ENCODE measurements at places on chromosomes 6 and 20.
A peak's percentile ranks its signal among the peaks of the same experiment; 100 is the strongest.

- DNase-seq, result no peak
Observed at GRCh38 chr20:30511322-30512030, 746.0 kb upstream of the DEFB115 start.

- DNase-seq, result no peak
Observed at GRCh38 chr20:11807054-11808048, 110.3 kb upstream of the BTBD3 start.

GRCh38 chr6:143691900-143692636 lies 14.3 kb downstream of the PHACTR2 start:
- no peak for DNase-seq

DNA sequence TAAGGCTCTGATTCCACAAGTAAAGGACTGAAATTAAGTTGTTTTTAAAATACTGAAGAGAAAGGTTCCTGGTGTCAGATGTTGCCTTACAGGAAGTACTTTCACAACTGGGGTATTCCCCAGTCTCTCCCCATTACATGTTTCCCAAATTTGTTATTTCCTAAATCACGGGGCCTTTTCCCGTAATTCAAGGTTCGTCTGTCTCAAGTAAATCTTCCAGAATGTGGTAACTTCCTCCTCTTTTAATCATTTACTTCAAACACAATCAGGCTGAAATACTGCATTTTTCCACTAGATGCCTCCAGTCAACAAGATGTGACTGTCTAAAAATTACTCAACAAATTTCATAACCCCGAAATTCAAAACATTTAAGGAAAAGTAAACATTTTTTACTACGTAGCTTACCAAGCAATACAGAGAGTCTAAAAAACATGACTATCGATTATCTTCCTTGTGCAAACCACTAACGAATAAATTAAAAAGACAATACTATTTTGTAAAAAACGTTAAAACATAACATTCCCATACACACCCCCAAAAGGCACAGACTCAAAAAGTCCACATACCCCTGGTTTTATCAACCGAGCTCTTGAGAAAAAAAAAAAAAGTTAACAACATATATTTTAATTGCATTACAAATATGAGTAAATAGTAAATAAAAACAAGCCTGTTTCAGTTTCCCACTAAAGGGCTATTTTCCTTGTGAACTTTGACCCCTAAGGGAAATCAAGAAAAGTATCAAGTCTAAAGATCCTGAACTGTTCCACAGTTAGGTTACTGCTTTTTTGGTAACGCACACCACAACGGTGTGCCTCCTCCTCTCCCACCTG lies 1.7 kb downstream of the SOD2 start:
- DNase-seq, result peak; percentile 42

- no peak for DNase-seq
Observed at GRCh38 chr20:61942526-61942925, 123.2 kb downstream of the TAF4 start.

DNA sequence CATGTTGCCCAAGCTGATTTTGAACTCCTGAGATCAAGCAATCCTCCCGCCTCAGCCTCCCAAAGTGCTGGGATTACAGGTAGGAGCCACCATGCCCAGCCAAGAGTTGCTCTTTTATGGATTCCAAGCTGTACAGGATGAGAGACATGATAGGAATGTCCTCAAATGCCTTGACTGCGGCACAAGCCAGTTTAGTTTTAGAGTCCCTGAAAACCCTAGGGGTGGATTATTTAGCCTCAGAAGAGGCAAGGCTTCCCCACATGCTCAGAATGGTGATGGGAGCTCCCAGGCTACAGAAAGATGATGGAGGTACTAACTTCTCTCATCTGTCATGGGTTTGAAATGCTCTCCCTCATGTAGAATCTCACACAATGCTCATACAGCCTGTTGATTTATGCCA lies 280.5 kb upstream of the PRND start:
- no peak for DNase-seq

GRCh38 chr6:20377623-20378265 lies 23.9 kb upstream of the E2F3 start:
- no peak for DNase-seq

GRCh38 chr6:145428706-145429105 lies 306.6 kb downstream of the EPM2A start:
- no peak for DNase-seq

DNA sequence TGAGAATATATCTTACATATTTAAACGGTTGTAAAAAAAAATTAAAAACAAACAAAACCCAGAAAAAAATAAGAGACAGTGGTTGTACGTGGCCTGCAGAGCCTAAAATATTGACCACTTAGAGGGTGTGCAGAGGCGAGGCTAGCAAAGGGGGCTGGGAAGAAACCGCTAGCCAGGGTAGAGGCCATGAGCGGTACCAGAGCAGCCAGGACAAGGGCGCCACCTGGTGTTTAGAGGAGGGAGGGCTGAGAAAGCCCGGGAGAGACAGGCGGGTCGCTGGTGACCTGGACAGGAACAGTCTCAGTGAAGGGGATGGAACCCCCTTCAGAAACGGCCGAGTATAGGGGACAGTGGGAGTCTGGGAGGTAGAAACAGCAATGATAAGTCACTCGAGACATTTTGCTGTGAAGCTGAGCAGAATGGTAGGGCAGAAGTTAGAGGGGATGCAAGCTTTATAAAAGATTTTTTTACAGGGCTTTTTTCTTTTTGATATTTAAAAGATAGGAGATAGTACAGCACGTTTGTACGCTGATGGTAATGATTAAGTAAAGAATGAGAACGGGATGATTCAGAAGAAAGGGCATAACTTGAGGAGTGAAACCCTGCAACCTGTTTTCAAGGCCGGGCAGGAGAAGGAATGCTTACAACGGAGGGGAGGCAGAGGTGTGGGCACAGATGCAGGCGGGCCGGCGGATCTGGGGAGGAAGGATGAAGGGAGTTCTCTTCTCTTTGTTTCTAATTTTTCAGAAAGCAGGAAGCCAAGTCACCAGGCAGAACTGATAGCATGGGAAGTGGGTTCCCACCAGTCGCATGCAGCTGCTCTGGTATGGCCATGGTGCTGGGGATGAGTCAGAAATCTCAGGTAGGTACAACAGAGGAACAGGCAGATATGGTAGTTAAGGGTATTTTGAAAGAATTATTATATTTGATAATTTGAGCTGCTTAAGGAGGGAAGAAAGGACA lies 76.2 kb downstream of the FAM229B start:
- DNase-seq, result peak; percentile 26

DNA sequence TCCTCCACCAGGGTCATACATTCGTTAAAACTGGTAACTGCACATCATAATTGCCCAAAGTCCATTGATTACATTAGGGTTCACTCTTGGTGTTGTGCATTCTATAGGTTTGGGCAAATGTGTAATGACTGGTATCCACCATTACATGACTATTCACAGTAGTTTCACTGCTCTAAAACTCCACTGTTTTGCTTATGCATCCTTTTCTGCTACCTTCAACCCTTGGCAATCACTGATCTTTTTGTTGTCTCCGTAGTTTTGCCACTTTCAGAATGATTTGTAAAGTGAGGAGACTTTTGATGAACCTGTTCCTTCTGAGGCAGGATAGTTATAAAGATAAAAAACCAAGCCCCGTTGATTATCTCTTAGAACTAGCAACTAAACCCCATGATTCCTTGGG lies 187.3 kb upstream of the MCHR2 start:
- no peak for DNase-seq

DNA sequence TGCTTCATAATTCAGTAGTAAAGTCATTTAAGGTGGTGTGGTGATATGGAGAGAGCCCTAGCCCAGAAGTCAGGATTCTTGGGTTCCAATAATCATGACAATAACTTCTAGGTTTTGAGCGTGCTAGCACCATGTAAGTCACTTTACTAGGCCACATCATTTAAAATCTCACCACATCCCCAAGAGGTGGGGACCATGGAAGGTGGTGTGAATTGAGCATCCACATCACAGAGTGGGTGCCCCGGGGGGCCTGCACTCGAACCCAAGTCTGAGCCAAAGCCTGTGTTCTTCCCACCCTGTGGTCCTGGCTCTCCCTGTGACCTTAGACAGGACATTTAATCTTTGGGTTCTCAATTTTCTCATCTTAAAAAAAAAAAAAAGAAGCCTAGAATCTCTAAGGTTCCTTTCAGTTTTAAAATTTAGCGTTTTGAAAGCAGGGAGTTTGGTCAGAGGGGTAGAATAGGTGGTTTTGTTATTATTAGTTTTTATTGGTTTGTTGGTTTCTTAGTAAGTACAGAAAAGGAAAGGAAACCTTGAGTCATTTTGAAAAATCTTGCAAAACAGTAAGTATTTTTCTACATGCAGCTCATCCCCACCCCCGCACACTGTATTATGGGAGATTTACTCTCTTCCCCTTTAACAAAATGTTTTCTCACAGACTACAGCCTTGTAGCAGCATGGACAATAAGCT lies 26.4 kb downstream of the ARMC2 start:
- DNase-seq, result no peak

- peak; percentile 76 for DNase-seq
Observed at GRCh38 chr6:47034926-47035325, 7.2 kb downstream of the ADGRF1 start.

DNA sequence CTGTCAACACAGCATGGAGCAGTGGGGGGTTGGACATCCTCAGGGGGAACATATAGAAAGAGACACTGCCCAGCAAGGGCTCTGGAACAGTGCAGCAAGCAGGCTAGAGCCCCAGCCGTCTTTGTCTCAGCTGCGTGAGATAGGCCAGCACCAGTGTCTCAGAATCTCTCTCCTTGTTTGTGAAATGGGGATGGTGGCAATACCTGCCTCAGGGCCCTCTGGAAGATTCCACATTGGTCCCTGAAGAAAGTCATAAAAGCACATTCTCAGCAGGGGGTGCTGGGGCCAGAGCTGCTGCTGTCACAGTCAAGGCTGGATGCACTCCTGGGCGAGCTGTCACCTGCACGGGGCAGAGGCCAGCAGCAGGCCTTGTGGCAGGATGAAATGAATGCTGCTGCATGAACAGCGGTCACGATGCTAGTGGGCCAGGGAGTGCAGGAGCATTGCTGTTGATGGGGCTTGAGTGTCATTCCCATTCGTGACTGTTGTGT lies 121.7 kb downstream of the SYCP2 start:
- no peak for DNase-seq

- DNase-seq, result no peak
Observed at GRCh38 chr20:24962182-24962492, 13.1 kb downstream of the CST7 start.

- no peak for DNase-seq
Observed at GRCh38 chr6:4942673-4943009, 61.2 kb downstream of the RPP40 start.

- DNase-seq, result peak; percentile 23
Observed at GRCh38 chr6:170147056-170147787, 143.7 kb downstream of the DLL1 start.

DNA sequence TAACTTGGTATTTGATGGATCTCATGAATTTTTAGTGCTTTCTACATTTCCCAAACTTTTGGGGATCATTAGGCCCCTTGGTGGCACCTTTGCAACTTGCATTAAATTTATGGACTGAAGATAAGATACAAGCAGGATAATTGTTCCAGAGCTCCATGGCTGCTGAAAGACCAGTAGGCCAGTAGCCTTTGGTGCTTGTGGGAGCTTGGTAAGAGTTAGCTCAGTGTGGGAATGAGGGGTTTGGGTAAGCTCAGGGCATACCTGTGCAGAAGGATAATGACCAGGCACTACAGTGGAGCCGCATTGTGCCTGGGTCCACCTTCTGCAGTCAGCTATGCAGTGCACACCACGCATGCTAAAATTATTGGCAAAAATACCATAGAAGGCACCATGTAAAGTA lies 240.5 kb upstream of the SUPT3H start:
- DNase-seq, result no peak

- DNase-seq, result no peak
Observed at GRCh38 chr6:124684621-124685020, 277.6 kb upstream of the RNF217 start.

DNA sequence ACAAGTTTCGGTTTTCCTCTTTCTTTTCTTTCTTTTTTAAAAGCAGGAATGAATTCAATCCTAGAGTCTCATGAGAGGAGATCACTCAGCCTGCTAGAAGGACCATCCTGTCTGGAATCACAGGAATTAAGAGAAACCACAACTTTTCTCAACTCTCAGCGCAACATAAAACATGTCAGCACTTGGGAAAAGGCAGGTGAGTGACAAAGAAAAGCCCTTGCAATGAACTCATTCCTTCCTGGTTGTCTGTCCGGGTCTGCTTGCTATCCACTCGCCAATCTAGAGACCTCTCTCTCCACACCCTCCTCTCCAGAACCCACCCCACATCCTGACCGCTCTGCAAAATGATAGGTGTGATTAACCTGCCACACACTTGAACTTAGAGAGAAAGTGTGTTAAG lies 253.8 kb downstream of the LY86 start:
- DNase-seq, result no peak

- peak; percentile 45 for DNase-seq
Observed at GRCh38 chr20:49627329-49627761, 59.4 kb upstream of the PTGIS start.

DNA sequence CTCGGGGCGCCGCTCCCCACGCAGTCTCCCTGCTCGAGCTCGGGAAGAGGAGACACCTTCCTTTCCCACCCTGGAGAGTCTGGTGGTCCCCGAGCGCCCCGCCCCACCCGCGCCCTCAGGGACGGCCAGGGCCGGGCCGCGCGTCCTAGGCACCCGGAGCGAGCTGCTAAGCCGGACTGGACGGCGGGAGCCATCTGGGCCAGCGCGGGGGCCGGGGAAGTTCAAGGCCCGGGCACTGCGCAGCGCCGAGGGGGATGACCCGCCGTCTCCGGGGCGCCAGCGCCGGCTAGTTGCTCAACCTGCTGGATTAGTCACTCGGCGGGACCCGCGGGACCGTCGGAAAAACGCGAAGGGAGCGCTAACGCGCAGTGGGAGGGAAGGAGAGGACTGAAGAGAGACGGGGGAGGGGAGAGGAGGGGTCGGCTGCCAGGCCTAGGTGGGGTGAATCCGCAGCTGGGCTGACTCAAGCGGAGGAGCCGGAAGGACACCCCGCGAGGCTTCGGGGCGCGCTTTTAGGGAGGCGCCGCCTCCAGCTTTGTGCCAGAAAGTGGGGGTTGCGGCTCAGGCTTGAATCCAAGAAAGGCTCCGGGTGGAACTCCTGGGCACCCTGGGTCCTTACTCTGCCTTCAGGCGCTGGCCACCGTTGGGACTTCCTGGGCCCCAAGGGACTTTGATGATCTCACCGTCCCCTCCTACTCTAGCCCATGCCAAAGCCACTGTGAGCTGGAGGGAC lies 75.7 kb upstream of the FOXP4 start:
- peak; percentile 60 for DNase-seq

GRCh38 chr6:21026576-21027273 lies 492.5 kb downstream of the CDKAL1 start:
- DNase-seq, result no peak

GRCh38 chr20:37390503-37390890 lies 44.6 kb downstream of the SRC start:
- no peak for DNase-seq

GRCh38 chr20:56909918-56910714 lies 281.0 kb downstream of the TFAP2C start:
- DNase-seq, result no peak

- no peak for DNase-seq
Observed at GRCh38 chr6:52365866-52366540, 4.1 kb downstream of the PAQR8 start.
